CD4-positive, alpha-beta T cell treated with Interleukin-17A for 1 hour (primary cell): ENCODE measurements at places on chromosomes 1 and 21.

DNA sequence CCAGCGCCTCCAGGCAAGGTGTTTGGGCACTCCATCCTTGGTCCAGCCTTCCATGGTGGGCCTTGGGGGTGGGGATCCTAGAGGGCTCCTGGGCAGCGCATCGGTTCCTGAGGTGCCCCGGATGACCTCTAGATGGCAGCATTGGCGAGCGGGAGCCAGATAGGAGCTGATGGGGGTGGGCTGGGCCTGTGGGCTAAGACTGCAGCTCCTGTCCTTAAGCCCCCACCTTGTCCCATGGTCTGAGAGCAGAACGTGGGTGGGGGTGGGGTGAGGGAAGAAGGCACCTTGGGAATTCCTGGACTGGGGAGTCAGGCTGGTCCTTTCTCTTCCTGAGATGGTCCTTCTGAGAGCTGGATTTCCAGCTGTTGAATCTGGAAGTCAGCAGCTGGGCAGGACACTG is 93.4 kb upstream of the CSF3R start:
- DNase-seq: peak; percentile 35

- DNase-seq: peak; percentile 87
These were observed 12.1 kb downstream of the MCL1 start for GRCh38 chr1:150567341-150567716.

DNA sequence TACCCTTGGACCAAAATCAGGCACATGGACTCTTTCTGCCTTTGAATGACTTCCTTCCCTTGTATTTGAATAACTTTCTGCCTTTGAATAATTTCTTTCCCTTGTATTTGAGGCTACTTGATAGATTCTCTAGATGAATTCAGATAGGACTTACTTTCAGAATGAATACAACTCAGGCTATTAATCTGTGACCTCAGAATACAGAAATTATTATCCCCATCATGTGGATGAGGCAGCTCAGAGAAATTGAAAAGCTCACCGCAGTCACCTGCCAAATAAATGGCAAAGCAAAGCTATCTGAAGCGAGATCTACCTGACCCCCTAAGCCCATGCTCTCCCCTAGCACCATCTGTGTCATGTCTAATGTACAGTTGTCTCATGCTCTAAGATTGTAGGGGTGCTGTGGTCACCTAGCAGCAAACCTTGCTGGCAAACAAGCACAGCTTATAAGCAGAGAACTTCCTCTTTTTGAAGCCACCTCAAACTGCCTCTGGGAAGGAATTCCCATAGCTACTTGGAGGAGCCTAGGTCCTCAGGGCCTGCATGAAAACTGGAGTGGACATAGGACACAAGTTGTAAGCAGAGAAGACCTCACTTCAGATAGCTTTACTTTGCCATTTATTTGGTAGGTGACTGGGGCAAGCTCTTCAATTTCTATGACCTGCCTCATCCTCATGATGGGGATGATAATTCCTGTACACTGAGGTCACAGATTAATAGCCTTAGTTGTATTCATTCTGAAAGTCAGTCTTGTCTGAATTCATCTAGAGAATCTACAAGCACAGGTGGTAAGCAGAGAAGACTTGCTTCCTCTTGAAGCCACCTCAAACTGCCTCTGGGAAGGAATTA is 66.1 kb downstream of the FASLG start:
- no peak for DNase-seq

GRCh38 chr21:41662161-41662560 is 104.7 kb downstream of the RIPK4 start:
- no peak for DNase-seq
